Stimulated activated CD8-positive, alpha-beta memory T cell treated with anti-CD3 and anti-CD28 coated beads, Interleukin-2, amount 100 ng/mL, for 48 hours (primary cell): ENCODE measurements at places on chromosomes 7 and 10.

GRCh38 chr7:73890555-73891147 lies 29.7 kb downstream of the TMEM270 start:
- no peak for DNase-seq

GRCh38 chr7:100803398-100804161 lies 23.7 kb downstream of the EPHB4 start:
- DNase-seq = no peak

- DNase-seq = peak; percentile 54
These were observed 27.7 kb downstream of the PPP2R2D start for GRCh38 chr10:131928248-131929095.

DNA sequence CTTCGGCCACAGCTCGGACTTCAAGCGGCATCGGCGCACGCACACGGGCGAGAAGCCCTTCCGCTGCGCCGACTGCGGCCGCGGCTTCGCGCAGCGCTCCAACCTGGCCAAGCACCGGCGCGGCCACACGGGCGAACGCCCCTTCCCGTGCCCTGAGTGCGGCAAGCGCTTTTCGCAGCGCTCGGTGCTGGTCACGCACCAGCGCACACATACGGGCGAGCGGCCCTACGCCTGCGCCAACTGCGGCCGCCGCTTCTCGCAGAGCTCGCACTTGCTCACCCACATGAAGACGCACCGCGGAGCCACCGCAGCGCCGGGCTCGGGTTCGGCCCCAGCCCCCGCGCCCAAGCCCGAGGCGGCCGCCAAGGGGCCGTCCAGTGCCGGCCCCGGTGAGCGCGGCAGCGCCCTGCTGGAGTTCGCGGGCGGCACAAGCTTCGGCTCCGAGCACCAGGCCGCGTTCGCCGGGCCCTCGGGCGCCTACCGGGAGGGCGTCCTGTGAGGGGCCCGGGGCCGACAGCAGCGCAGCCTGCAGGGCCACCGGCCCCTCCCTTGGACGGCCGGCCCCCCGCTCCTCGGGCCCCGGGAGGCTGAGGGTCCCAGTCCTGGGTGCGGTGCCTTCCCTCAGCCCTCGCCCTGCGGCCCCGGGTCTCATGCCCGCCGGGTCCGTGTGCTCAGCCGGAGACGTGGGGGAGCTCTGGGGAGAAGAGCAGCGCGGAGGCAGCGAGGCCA lies 17.2 kb downstream of the ZNF316 start:
- DNase-seq = no peak

- no peak for DNase-seq
These were observed 251.6 kb downstream of the SKAP2 start for GRCh38 chr7:26612742-26613141.

GRCh38 chr10:1698185-1698584 lies 39.1 kb downstream of the ADARB2 start:
- no peak for DNase-seq

DNA sequence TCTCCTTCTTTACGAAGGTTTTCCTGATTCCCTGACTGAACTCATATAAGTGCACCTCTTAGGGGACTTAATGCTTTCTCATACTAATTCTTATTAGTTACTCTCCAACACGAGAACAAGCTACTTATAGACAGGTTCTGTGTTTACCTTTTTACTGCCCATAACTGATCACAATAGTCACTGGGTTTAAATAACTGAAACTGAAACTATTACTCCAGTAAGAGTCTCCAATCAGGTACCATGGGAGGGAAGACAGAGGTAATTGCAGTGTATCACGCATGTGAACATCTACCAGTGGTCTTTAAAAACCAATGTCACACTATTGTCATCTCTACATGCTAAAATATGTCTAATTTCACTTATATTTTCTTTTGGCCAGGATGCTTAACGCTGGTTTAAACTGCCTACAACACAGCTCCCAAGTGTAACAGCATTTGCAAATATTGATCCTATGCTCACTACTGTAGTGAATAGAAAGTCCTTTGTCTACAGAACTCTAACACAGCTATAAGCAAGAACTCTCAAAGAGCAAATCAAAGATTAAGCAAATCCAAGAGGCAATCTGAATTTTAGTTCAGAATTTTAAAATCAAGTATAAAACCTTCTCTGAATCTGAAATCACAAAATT lies 3.6 kb downstream of the GDI2 start:
- no peak for DNase-seq
